ENCODE measurements at places on chromosomes 11 and 22. TPM values are rescaled to one million over a fixed set of nuclear protein-coding genes. Genes with fewer than 3 reads are reported as not detected.

Gene MS4A12
- 644 TPM for total RNA-seq

Gene IFITM10
- 1.9 TPM for total RNA-seq

DNA sequence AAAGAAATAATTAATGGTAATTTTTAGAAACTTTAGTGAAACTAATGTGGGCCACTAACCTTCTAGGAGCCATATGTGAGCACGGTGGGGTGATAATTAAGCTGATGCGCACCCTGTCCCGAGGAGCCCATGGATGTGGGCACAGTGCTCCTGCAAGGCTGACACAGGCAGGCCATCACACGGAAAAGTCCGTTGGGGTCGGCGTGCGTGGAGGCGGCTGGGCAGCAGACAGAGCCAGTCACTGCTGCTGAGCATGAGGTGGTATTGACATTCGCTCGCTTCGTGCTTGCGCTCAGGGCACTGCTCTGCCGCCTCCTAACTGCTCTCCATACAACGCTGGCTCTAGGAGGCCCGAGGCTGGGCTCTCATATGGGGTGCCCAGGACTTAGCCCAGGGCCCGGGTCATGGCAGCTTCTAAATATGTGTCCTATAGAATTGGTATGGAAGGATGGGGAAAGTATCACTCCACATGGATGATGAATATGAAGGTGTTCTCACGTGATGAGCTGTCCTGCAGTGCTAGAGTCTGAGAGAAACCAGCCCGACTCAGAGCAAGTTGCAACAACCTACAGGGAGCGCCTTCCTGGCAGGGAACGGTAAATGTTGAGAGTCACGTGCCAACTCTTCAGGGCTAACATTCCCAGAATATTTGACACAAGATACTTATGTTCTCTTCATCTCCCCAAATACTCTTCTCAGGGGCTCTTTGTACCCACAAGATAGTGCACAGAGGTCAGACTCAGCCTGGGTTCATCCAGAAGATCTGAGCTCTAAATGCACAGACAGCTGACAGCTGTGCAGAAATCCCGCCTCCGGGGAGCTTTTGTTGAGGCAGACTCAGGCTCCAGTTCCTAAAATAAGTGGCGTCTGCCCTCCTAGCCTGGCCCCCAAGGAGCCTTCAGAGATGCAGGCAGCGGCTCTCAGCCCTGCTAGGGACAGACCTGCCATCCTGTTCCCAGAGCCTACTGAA lies 50.6 kb upstream of the ARFGAP3 start:
- no peak for DNase-seq

DNA sequence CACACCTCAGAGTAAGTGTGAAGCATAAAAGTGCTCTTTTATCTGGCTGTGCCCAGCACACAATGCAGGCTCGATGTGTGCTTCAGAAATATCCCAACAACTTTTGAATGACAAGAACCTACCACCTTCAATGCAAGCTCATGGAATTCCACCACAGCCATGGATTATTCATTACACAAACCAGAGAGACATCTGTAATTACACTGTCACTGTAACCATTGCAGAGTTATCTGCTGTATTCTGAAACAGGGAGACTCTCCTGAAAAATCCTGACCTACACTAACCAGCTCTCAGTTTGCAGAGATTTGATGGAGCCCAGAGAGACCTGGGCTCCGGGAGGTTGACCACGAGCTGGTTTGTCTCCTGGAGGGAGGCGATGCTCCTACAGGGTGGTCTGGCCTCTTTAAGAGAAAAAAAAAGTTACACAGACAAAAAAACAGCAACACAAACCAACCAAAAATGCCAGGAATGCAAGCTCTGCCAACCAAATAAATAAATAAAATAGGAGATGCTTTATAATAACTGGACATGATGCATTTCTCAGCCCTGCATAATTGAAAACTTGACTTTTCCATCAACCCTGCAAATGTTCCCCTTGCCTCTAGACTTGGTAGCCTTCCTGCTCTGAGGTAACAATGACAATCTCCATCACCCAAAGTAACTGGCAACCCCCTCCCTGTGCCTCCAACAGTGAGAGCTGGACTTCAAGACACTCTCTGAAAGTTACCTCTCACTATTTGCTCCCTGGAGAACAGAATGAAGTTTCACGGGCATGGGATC lies 69.7 kb downstream of the ETS1 start:
- no peak for DNase-seq

- no peak for DNase-seq
Measured at GRCh38 chr11:2466869-2467694, 22.3 kb downstream of the KCNQ1 start.

Gene ATP5MG
- total RNA-seq: 224 TPM

DNA sequence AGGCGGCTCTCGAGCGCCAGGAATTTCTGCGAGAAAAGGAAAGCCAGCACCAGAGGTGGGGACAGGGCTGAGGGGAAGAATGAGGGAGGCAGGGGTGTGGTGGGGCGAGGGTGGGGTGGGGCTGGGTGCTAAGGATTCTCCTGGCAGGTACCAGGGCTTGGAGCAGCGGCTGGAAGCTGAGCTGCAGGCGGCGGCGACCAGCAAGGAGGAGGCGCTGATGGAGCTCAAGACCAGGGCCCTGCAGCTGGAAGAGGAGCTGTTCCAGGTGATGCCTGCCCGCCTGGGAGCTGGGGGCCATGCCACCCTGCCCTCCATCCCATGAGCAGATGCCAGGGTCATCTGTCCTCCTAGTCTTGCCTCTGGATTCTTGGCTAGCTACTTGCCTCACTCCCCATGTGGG lies 9.4 kb downstream of the CCDC88B start:
- no peak for DNase-seq

Gene ARHGAP8
- total RNA-seq: 25.0 TPM

DNA sequence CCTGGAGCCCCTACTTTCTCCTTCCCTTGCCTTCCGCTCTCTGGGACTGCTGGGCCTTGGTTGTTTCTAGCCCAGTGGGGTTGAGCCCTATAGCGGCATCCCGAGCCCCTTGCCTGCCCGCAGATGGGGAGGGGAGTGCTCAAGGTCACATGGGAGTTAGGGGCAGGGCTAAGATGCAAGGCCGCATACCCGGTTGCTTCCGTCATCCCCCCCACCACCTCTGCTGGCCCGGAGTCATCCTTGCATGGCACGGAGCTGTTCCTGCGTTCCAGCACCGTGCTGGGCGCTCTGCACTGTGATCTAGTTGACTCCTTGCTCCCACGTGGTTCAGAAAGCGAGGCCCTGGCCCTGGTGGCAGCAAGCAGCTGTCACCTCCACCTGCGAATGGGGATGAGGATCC lies 18.0 kb downstream of the FLRT1 start:
- no peak for DNase-seq

All from mucosa of descending colon (tissue), 3 donors.